ENCODE measurements at places on chromosomes 5 and 9.

GRCh38 chr5:112958093-112959088 is 18.2 kb upstream of the DCP2 start:
- no peak for DNase-seq

DNA sequence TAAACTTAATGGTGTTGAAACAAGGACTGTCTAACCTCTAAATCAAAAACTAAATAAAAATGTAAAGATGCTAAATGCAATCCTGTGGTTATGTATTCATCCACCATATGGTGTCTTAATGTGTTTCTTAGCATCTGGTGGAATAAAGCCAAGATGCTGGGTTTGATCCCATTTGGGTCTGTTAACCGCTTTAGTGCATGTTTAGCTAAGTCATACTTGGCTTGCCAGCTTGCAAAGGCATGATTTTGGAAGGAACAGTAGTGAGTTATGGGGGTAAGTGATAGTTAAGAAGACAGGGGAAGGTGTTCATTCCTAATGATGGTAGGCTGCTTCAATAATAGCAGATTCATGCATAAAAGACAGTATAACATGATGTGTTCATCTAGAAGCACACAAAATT is 139.0 kb upstream of the SLC27A6 start:
- DNase-seq, result no peak

- DNase-seq, result no peak
Observed at GRCh38 chr5:71740015-71740753, 21.1 kb downstream of the CARTPT start.

DNA sequence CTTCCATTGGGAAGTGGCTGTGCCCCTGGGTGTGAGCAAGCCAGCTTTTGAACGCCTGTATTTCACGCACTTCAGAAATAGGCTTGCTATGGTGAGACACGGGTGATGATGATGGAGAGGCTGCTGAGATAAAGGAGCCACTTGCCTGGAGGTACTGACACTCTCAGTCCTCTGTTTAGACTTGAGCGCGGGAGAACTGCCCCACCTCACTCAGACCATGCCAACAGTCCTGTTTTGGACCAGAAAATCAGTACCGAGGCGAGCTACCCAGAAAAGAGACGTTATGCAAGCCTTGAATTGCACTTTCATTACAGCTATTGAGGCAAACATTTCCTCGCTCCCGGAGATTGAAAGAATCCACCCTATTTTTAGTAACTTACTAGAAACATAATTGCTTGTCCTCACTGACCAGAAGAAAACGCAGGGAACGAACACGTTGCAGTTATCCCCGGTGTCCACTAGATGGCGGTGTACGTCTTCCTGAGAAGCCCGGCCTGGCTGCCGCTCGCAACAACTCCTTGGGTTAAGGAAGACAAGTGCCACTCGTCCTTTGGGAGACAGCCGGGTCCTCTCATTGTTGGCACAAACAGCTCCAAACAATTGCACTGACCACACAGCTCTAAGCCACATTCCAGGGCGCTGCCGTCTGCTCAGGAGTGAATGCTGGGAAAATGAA is 142.4 kb downstream of the PSAT1 start:
- peak; percentile 60 for DNase-seq

- DNase-seq, result no peak
Observed at GRCh38 chr9:92610470-92611420, 59.2 kb downstream of the IPPK start.

DNA sequence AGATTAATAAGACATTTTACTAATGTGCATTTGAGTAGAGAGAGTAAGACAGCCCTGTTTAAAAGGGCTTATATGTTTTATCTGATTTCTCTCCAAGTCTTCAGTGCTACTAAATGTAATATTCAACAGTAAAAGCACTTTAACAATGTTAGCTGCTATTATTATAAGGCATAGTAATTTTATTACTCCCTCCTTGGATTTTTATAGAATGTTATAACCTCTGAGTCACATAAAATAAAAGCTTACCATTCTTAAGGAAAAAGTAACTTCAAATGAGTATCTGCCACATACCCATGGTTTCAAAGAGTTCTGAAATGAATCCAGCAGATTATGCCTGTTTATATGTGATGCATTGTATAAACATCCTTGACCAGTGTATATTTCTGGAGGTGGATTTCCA is 19.0 kb downstream of the SPDL1 start:
- DNase-seq, result no peak

- DNase-seq, result no peak
Observed at GRCh38 chr5:143215690-143216089, 187.8 kb downstream of the NR3C1 start.

GRCh38 chr9:74444369-74444768 is 52.8 kb upstream of the RORB start:
- DNase-seq, result no peak

GRCh38 chr9:124428751-124429529 is 13.7 kb upstream of the PSMB7 start:
- DNase-seq, result no peak

DNA sequence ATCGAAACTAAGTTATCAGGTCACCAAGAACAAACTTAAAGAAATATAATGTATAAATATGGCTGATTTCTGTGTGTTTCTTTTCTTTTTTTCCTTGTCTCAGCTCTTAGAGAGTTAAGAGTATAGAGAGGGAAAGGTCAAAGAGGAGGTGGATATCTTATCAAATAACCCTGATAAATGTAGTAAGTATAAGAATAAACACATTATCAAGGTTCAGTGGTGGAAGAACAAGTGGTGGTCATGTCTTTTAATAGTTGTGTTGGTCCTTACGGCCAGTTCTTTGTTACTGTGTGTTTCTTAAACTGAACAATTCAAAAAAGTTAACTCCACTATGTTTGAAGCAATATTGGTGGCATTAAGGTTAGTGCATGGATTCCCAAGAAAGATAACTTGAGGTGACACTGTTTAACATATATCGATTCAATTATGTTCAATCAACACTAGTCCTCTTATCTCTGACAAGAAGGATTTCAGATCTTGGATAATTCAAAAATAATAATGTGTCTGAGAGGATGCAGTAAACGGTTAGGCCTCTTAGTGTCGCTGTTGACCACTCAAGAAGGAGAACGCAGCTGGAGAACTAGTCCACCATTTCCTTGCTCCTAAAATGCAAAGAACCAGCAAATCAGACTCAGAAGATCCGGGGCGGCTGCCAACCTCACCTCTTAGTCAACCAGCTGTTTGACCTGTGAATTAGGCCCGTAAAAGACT is at the start of gene PCDHGA3:
TSS of gene PCDHGA3 (plus strand) at position 588 of the 711 bp plus-strand sequence. CDS start 205 bp downstream, outside the sequence.
- no peak for DNase-seq

DNA sequence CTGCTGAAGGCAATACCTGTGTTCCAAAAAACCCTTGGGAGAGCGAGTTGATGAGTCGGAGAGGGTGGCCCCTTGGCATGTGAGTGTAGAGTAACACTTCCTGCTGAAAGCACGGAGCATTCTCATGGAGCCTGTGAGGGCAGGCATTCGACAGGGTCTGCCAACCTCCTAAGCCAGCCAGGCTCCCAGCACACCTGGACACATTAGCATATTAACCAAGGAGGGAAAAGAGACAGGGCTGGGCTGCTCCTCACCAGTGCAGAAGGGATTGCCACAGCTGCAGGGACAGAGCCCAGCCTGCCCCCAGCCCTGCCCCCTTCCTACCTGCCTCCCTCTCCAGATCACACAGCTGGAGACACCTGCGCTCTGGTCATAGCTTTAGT is 46.4 kb upstream of the SEMA4D start:
- no peak for DNase-seq

GRCh38 chr9:89629081-89629976 is 24.5 kb downstream of the GADD45G start:
- no peak for DNase-seq

GRCh38 chr9:135394131-135394530 is 85.5 kb upstream of the PPP1R26 start:
- DNase-seq, result no peak

DNA sequence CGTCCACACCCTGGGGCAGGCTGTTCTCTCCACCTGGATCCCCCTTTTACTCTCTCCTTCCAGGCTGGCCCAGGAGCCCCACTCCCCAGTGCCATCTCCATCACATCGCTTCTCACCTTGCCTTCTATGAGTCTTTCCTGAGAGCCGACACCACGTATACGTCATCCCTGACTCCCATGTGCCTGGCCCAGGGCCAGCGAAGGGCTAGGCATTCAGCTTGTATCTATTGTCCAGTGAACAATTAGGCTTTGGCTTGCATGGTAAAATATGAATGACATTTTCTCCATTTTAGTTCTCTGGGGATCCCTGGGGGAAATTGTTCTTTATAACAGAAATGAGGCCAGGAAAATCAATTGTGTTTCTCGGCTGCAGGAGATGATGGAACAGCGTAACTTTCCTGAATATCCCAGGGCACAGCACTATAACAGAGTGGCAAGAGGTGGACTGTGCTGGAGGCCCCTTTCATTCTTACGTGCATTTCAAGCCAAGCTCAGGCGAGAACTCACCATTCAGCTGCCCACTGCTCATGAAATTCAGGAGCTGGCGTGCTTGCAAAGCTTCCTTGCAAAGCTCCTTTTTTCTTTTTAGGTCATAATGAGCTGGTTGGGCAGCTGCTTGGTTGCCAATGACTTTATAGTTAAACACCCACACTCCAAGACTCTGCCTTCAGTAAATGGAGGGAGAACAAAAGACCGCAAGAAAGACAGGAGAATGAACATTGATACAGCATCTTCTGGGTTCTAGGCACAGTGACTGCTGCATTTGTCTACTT is 37.7 kb downstream of the NSG2 start:
- no peak for DNase-seq

DNA sequence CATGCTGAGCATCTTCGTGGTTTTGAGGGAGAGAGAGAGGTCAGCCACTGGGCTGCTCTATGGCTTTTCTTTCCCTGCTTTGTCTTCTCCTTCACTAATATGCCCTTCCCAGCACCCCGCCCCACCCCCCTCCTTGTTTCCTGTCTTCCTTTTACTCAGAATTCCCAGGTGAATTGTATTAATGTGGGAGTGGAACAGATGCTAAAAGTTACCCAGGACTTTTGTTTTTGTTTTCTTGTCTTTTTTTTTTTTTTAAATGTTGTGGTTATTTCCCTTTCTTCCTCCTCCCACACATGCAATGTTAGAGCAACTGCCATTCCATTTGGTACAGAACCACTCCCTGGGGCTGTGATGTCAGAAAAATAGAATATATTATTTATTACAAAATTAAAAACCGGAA is 442.7 kb upstream of the CD180 start:
- DNase-seq, result no peak

- DNase-seq, result no peak
Observed at GRCh38 chr5:102711525-102712385, 43.4 kb upstream of the PAM start.

DNA sequence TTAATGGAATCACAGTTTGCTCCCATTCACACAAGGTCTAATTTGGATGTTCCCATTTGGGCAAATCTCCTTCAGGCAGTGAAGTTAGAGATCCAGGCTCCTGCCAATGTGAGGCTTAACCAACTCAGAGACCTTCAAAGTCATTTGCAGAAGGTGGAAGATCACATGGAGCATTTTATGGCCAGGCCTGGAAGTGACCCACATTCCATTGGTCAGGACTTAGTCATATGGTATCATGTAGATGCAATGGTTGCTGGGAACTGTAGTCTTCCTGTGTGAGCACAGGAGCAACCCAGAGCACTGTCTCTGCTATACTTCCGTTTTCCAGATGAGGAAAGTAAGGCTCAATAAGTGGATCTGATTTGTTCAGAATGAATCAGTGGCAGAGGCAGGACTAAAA is 292.7 kb upstream of the SMARCA2 start:
- no peak for DNase-seq

DNA sequence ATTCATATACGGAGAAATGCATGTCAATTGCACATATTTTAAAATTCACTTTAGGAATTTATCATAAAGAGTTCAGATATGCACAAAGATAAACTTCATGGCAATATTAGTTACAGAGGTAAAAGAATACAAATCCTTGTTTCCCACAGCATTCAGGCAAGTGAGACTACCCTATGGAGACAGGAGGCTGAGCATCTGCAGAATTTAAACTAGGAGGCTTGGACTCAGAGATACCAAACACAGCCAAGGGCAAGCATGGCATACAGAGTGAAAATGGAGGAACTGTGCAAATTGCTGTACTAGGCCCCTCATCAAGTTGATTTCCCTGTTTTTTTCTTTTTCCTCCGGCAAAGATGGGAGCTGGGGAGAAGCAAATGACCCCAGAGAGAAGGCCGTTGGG is 94.2 kb downstream of the SLC24A2 start:
- no peak for DNase-seq

DNA sequence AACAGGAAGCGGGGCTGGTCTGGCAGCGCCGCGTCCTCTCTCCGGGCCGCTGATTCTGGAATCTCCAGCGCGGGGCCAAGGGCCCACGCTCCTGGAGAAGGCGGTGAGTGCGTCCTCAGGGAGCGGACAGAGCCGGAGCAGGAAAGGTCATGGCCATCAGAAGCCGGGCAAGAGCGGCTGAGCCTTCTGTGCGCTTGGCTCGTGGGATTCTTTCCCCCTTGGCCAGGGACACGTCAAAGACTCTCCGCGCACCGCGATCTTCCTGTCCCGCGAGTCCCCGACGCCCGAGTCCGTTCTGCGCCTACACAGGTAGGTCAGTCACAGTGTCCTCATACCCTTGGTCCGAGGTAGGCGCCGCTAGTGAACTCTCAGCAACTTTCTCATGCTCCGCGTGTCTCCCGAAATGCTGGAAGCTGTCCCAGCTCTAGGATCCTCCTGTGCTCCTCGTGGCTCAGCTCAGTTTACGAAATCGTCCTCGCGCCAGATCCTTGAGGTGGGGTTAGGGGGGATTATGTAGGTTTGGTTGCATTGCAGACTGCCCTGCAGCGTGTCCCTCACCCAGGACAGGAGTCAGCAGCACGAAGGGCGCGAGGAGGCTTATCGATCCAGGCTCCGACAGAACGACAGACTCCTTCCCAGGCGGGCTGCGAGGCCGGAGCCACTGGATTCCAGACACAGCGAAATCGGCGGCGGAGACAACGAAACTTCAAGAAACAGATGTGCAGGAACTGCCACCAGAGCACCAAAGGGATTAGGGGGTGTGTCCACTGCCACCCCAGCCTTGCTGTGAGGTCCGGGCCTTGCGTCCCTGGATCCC is 8.7 kb downstream of the LHX6 start:
- DNase-seq, result no peak

- DNase-seq, result no peak
Observed at GRCh38 chr5:140553657-140554056, 3.6 kb downstream of the SRA1 start.

DNA sequence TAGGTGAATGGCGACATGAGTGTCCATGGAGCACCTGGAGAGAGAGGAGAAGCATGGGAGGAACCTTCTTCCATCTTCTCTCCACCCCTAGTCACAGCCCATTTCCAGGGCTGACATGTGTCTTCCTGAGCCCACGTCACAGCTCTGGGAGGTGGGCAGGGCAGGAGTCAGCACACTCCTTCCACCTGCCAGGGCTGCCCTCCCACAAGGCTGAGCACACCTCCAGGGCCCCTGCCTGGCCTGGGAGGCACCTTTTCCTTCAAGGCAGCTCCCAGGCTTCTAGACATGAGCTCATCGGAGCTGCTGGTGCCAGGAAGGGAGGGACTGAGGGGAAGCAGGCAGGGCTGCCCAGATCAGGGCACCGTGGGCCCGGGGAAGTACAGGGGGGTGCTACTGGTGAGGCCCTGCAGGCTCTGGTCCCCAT is 13.6 kb upstream of the SYNPO start:
- no peak for DNase-seq

DNA sequence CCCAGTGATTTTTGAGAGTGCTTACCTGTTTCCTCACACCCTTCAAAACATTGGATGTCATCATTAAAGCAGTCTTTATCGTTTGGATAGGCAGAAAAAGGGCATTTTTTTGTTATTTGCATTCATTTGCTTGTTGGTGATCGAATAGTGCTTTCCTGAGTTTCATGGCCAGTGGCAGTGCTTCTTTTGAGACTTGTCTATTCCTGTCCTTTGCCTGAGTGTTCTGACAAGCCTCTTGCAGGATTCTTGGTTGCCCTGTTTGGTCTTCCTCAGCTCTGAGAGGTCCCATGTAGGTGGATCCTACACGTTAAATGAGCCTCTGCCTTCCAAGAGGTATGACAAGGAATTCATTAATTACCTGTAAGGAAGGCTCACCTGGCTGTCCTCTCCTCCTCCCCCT is 52.8 kb downstream of the DAB2IP start:
- no peak for DNase-seq
